ENCODE measurements at places on chromosomes 5 and 9. TPM values are rescaled to one million over a fixed set of nuclear protein-coding genes. Genes with fewer than 3 reads are reported as not detected.

- DNase-seq: peak; percentile 55
Observed at GRCh38 chr5:68465934-68466551, 250.5 kb downstream of the PIK3R1 start.

DNA sequence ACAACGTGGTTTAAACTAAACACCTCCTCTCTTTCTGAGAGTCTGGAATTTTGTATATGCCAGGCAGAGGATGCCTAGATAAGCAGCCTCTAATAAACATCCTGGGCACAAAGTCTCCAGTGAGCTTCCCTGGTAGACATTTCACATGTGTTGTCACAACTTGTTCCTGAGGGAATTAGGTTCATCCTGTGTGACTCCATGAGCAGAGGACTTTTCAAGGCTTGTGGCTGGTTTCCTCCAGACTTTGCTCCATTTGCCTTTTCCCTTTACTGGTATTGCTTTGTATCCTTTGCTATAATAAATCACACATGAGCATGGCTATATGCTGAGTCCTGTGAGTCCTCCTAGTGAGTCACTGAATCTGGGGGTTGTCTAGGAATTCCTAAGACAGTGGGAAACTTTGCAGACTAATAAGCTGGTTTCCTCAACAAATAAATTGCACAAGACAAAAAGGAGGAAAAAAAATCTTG, 77.4 kb downstream of the NR2F1-AS1 start:
- DNase-seq: no peak

DNA sequence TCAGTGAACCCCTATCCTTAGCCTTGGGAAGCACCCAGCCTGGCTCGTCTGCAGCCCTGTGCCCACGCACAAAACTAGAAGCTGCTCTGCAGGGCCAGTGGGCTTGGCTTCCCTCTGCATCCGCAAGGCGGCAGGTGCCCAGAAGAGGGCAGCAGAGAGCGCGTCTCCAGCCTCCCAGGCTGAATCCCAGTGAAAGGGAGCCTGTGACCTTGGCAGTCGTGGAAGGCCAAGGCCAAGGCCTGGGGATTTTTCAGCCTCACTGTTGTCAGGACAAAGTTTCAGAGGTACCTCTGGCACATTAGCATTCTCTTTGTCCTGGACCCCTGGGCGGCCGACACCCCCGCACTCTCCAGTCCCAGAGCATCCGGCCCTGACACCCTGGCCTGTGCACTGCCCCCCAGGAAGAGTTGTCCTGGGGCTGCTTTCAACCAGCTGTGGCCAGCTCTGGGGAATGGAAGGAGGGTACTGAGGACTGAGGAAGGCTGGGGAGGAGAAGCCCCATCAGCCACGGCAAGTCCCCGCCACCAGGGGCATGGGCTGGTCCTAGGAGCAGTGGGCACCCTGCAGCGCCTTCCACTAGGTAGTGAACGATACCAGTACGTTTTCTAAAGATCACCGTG, 63.6 kb upstream of the IL17B start:
- peak; percentile 88 for DNase-seq

GRCh38 chr9:114501796-114502682, 3.2 kb downstream of the WHRN start:
- peak; percentile 57 for DNase-seq

LSM11 gene
- total RNA-seq: 7.0 TPM

Data from lung (tissue), 17 donors.